ENCODE measurements at places on chromosomes 12 and 14.
A peak's percentile ranks its signal among the peaks of the same experiment; 100 is the strongest.

DNA sequence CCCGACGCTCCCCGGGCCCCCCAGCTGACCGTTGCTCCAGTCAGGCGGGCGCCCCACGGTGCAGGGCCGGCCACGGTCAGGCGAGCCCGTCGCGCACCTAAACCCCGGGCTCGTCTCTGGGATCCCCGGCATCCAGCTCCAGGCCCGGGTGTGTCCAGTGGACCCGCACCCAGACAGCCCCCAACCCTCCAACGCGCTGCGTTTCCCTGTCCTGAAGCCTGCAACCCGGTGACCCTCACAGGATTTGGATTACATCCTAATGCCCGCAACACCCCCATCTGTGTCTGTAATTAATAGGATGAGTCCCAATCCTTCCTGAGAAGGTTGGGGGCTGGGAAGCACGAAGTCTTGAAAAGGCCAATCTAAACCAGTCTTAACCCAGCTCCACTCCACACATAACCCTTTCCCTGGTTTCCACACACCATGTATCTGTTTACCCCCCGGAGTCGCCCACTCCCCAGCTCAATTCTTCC is 10.4 kb downstream of the CPNE6 start:
- peaks cover 8% of the 10 kb centered on the region for H3K4me1 ChIP-seq
- peak overlapping the region; percentile 56 for H3K4me3 ChIP-seq
- H3K27ac ChIP-seq = no peak overlapping the region
- H3K36me3 ChIP-seq = no peaks in the 10 kb centered on the region
- H3K27me3 ChIP-seq = no peaks in the 10 kb centered on the region

- no peaks in the 10 kb centered on the region for H3K4me1 ChIP-seq
- no peaks in the 10 kb centered on the region for H3K36me3 ChIP-seq
- no peak overlapping the region for H3K27ac ChIP-seq
- no peak overlapping the region for H3K4me3 ChIP-seq
Measured at GRCh38 chr14:68760761-68761160, 32.1 kb downstream of the ZFP36L1 start.

GRCh38 chr12:93098077-93098476 is 169.0 kb upstream of the EEA1 start:
- no peaks in the 10 kb centered on the region for H3K27me3 ChIP-seq
- no peak overlapping the region for H3K27ac ChIP-seq
- peaks cover 22% of the 10 kb centered on the region for H3K4me1 ChIP-seq
- no peak overlapping the region for H3K4me3 ChIP-seq

- no peaks in the 10 kb centered on the region for H3K4me1 ChIP-seq
- no peaks in the 10 kb centered on the region for H3K36me3 ChIP-seq
- DNase-seq = no peak
- H3K4me3 ChIP-seq = no peak overlapping the region
Measured at GRCh38 chr14:88727057-88727456, 65.7 kb downstream of the EML5 start.

DNA sequence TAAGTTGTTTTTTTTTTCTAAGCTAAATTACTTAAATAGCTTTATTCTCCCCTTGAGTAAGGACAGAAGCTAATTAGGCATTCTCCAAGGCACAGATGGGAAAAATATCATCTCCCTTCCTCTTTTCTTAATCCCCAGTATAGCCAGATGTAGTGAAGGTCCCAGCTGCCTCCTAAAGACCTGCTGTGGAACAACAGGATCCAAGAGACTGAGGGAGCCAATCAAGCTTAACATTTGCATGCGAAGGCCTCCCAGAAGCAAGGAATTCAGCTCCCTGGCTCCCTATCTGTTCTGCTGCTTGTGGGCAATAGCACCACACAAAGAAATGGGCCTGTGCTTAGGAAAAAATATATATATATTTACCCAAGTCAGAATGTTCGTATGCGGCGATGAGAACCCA is 255.2 kb downstream of the SYT1 start:
- H3K4me1 ChIP-seq = no peaks in the 10 kb centered on the region
- no peaks in the 10 kb centered on the region for H3K27me3 ChIP-seq
- no peak for DNase-seq
- H3K4me3 ChIP-seq = no peak overlapping the region
- no peak overlapping the region for H3K27ac ChIP-seq
- no peaks in the 10 kb centered on the region for H3K36me3 ChIP-seq

GRCh38 chr14:24277606-24278321 is 6.4 kb upstream of the RABGGTA start:
- H3K36me3 ChIP-seq = no peaks in the 10 kb centered on the region
- no peak overlapping the region for H3K27ac ChIP-seq
- H3K27me3 ChIP-seq = no peaks in the 10 kb centered on the region
- no peak overlapping the region for H3K4me3 ChIP-seq

- no peak overlapping the region for H3K4me3 ChIP-seq
- H3K36me3 ChIP-seq = no peaks in the 10 kb centered on the region
- H3K4me1 ChIP-seq = peaks cover 19% of the 10 kb centered on the region
- DNase-seq = no peak
Measured at GRCh38 chr12:54383041-54383609, 1.4 kb downstream of the ZNF385A start.

DNA sequence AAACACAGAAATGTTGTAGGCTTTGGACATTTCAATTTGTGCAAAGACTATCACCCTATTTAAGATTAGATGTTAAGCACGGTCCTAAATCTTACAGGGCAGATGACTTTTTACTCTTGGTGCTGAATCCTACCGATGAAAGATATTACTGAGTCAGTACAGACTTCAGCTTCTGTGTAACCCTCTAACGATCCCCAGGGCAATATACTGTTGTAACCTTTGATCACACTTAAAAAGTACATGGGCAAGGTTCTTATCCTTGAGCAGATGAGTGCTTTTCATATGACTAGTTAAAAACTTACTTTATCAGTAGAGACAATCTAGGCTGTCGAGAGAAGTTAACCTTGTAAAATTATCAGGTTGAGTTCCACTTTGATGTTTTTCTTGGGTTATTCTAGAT is 22.5 kb downstream of the PDE3A start:
- no peak overlapping the region for H3K4me3 ChIP-seq
- H3K36me3 ChIP-seq = no peaks in the 10 kb centered on the region
- H3K27ac ChIP-seq = no peak overlapping the region
- H3K27me3 ChIP-seq = no peaks in the 10 kb centered on the region
- H3K4me1 ChIP-seq = no peaks in the 10 kb centered on the region
- no peak for DNase-seq

DNA sequence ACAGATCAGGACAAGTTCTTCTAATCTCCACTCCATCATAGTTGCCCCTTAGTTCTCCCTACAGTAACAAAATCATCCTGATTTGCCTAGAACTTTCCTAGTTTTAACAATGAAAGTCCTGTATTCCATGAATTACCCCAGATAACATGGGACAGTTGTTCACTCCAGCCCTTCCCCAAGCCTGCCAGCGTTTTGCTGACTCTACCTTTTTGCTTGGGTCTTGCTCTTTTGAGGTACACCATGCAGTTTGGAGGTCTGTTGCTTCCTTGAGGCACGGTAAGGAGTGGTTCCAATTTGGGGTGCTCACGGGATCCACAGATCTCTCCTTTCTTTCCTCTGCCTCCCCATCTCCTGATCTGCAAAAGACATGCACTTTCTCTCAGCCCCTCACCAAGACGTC is 61.6 kb upstream of the DYRK2 start:
- no peak for DNase-seq
- H3K27me3 ChIP-seq = no peaks in the 10 kb centered on the region
- 0 out of 2 replicates have a peak, but pooled peaks cover under 1% of the 10 kb centered on the region for H3K4me1 ChIP-seq
- no peak overlapping the region for H3K4me3 ChIP-seq
- H3K36me3 ChIP-seq = no peaks in the 10 kb centered on the region
- no peak overlapping the region for H3K27ac ChIP-seq

GRCh38 chr14:28780843-28781820 is 14.5 kb downstream of the FOXG1 start:
- H3K27ac ChIP-seq = no peak overlapping the region
- H3K4me3 ChIP-seq = no peak overlapping the region
- H3K36me3 ChIP-seq = no peaks in the 10 kb centered on the region
- no peak for DNase-seq
- no peaks in the 10 kb centered on the region for H3K4me1 ChIP-seq
- no peaks in the 10 kb centered on the region for H3K27me3 ChIP-seq

DNA sequence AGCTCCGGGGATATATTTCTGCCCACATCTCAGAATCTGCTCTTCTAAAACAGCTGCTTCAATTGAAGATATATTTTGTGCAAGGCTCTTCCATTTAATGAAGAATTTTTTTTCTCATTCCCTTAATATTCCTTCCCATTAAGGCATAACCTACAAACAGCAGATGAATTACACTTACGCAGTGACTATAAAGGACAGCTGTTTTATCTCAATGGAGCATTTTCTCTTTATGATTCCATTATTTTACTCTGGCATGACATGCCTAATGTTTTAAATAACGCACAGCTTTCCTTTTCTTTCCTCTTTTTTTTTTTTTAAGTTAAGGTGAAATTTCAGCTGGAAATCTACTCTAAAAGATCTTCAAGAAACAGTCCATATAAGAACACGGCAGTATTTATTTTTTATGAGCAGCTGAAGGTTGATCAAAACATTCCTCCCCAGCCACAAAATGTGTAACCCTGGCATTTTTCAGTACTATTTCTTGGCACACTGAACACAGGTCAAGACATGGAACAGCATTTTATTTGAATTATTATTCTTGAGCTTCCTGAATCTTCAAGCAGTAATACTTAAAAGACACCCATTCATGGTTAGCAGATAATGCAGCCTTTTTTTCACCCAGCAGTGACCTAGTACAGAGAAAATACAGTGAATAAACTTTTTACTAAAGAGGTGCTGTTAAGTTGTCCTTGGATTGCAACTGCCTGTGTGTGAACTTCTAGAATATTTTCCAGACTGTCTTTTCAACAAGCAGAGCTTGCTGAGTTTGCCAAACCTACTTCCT is 118.1 kb upstream of the FOXN3 start:
- H3K27me3 ChIP-seq = no peaks in the 10 kb centered on the region
- H3K36me3 ChIP-seq = no peaks in the 10 kb centered on the region
- H3K4me1 ChIP-seq = no peaks in the 10 kb centered on the region
- H3K27ac ChIP-seq = no peak overlapping the region
- no peak for DNase-seq

DNA sequence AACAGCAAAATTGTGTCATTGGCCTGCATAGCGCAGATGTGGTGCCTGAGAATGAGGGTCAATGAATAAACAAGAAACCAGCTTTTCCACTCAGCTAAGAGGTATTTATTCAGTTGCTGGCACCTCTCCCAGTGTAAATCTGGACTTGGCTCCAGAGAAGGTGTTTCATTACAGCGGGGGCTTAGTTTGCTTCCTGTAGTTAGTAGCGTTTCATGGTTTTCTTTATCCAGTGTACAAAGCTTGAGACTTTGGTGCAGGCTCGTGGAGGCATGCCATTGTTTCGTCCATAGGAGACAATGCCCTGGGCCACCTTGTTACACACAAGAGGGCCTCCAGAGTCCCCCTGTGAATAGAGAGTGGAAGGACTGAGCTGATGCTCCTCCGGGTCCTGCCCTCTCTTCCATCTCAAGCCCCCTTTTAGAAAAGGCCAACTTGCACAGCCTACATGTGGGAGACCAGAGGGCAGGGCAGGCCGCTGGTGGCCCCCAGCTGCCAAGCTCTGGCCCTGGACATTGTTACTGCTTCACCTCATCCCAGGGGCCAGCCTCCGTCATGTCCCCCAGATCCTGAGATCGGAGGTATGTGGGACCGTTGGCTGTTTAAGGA is 3.0 kb downstream of the GZMB start:
- H3K27ac ChIP-seq = no peak overlapping the region
- no peak for DNase-seq
- no peaks in the 10 kb centered on the region for H3K36me3 ChIP-seq
- H3K27me3 ChIP-seq = no peaks in the 10 kb centered on the region
- no peak overlapping the region for H3K4me3 ChIP-seq

- no peaks in the 10 kb centered on the region for H3K36me3 ChIP-seq
- no peaks in the 10 kb centered on the region for H3K27me3 ChIP-seq
- peaks cover 11% of the 10 kb centered on the region for H3K4me1 ChIP-seq
- DNase-seq = peak; percentile 74
- peak within 1 kb of the TSS; percentile 96 for H3K4me3 ChIP-seq
Measured at GRCh38 chr12:57632958-57633840, at the start of gene B4GALNT1. TSS of gene B4GALNT1 (minus strand) at chr12:57633201. CDS start at chr12:57632132, 1,069 bp downstream.

DNA sequence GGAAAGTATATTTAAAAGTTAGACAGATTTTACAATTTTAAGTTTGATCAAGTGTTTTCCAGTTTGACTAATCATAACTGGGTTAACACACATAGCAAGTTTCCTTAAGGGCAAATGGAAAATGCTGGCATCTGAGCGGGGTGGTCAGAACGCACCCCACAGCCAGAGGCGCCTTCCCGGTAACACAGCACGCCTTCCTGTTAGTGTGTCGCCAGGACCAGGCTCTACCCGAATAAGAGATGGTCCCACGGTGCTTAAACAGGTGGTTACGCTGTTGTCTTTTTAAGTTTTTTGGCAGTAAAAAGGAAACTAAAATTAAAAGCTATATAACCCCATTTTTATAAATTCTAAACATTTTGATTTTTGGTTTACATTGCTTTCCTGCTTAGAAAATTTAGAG is 28.0 kb downstream of the BDKRB1 start:
- DNase-seq = no peak
- H3K27ac ChIP-seq = no peak overlapping the region

DNA sequence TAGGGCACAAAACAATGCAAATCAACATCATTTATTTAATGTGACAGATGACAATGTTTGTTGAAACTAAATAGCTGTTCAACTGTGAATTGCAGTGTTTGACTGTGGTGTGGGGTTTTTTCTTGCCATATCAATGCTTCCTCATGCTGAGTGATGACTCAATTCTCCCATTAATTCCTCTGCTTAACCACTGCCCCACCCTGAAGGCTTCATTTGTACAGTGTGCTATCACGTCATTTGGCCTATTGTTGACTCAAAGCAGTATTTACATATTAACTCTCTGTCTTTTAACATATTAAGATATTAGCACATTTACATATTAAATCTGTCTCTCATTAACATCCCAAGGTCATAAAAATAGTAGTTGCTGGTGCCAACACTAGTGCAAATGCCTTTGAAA is 164.8 kb upstream of the NRXN3 start:
- H3K4me3 ChIP-seq = no peak overlapping the region
- DNase-seq = no peak
- H3K27me3 ChIP-seq = no peaks in the 10 kb centered on the region
- no peak overlapping the region for H3K27ac ChIP-seq
- no peaks in the 10 kb centered on the region for H3K4me1 ChIP-seq

DNA sequence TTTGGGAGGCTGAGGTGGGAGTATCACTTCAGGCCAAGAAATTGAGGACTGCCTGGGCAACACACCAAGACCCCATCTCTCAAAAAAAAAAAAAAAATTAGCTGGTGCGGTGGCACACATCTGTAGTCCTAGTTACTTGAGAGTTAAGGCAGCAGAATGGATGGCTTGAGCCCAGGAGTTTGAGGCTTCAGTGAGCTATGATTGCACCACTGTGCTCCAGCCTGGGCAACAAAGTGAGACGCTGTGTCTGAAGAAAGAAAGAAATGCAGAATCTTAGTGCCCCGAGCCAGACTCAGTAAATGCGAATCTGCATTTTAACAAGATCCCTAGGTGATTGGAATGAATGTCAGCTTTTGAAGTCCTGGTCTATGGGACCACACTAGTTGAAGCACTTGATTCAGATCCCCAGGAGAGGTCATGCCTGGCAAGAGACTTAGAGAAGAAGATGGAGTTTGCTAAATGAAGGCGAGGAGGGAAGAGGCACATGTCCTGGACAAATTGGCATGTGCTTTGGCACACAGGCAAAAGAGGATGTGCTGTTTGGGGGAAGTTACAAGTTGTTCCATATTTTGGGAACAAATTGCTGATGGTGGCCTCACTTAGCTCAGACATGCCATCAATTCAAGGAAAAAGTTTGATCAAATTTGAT is 56.6 kb downstream of the DRAM1 start:
- no peaks in the 10 kb centered on the region for H3K36me3 ChIP-seq
- no peak overlapping the region for H3K27ac ChIP-seq
- no peak for DNase-seq
- H3K4me3 ChIP-seq = no peak overlapping the region
